ENCODE measurements at places on chromosomes 7 and 10.

DNA sequence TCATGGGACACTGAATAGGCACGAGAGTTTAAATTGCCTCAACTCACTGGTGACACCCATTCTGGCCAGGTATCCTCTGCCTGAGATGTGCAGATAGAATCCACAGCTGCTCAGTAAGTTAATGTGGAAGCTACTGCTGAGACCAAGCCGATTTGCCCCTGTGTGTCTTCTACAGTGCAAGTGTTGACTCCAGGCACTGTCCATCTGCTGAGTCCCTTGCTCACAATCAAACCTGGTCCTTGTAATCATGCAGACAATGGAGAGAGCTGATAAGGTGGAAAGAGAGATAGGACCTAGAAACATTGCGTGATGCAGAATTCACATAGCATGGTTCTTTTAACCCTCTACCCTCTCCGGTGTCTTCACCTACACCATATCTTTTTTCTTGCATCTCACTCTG lies 101.4 kb downstream of the ITGB8 start:
- no peak for DNase-seq

- no peak for DNase-seq
Observed at GRCh38 chr7:127250312-127251035, 2.3 kb downstream of the GRM8 start.

DNA sequence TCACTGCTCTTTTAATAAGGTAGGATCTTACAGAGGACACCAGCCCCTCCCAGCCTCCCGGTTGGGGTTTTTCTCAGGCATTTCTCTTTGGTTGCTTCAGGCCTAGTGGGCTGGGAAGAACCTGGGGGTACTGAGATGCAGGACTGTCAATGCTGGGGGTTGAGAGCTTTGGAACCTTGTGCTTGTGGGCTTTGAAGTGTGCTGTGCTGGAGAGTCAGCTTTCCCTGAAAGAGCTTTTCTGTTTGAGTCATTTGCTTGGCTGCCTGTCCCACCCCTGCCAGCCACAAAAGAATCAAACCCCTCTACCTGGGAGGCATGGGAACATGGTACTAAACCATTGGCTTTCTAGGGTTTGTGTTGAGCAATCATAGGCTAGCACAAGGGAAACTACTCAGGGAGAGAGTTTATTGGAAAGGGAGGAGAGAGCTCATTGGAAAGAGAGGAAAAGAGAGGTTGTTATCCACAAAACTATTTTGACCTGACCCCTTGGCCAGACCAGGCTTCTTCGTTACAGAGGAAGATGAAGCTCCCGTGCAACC lies 1.4 kb downstream of the SCD start:
- no peak for DNase-seq

DNA sequence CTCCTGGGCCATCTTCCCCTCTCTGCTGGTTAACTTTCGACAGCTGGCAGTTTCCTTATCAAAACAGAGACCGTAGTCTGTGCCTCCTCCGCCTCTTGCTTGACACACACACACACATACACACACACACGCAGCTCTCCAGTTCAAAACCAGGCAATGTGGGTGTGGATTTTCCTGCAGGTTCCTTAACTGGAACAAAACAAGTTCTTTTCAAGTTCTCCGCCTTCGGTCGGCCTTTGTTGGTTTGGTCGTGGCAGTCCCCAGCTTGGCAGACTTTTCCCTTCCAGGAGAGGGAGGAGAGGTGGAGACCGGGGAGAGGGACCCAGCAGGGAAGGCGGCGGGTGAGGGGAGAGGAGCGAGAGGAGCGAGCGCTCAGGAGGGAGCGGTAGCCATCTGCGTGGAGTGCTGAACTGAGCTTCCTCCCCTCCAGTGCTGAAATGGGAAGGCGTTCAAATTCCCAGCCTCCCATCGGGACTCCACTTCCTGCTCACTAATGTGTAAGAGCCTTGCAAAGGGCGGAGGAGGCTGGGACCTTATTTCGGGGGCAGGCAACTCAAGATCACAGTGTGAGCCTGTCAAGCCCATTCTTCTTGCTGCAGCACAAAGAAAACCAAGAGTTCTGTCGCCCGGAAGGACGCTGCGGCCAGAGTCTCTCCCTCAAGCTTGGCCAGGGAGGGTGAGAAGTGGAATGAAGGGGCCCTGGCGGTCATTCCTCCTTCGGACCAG lies 120.6 kb downstream of the PRPF18 start:
- no peak for DNase-seq
